Ovary (tissue), 10 donors: ENCODE measurements at places on chromosomes 5 and 9.

- H3K27me3 ChIP-seq = no peaks in the 10 kb centered on the region
- peaks cover 2% of the 10 kb centered on the region for H3K4me1 ChIP-seq
- H3K4me3 ChIP-seq = no peak overlapping the region
- no peak overlapping the region for H3K27ac ChIP-seq
- H3K36me3 ChIP-seq = no peaks in the 10 kb centered on the region
Measured at GRCh38 chr9:135847833-135848232, 59.5 kb downstream of the CAMSAP1 start.

- no peaks in the 10 kb centered on the region for H3K27me3 ChIP-seq
- DNase-seq = no peak
- no peak overlapping the region for H3K4me3 ChIP-seq
- no peaks in the 10 kb centered on the region for H3K4me1 ChIP-seq
- H3K27ac ChIP-seq = no peak overlapping the region
Measured at GRCh38 chr5:171749365-171749764, 36.3 kb upstream of the SMIM23 start.

GRCh38 chr5:93281980-93282772 lies 298.8 kb downstream of the NR2F1-AS1 start:
- no peak overlapping the region for H3K4me3 ChIP-seq
- H3K36me3 ChIP-seq = no peaks in the 10 kb centered on the region
- no peaks in the 10 kb centered on the region for H3K27me3 ChIP-seq

GRCh38 chr5:134577022-134577795 lies 51.7 kb downstream of the JADE2 start:
- no peaks in the 10 kb centered on the region for H3K4me1 ChIP-seq
- H3K27ac ChIP-seq = no peak overlapping the region
- H3K4me3 ChIP-seq = no peak overlapping the region
- DNase-seq = peak; percentile 33

DNA sequence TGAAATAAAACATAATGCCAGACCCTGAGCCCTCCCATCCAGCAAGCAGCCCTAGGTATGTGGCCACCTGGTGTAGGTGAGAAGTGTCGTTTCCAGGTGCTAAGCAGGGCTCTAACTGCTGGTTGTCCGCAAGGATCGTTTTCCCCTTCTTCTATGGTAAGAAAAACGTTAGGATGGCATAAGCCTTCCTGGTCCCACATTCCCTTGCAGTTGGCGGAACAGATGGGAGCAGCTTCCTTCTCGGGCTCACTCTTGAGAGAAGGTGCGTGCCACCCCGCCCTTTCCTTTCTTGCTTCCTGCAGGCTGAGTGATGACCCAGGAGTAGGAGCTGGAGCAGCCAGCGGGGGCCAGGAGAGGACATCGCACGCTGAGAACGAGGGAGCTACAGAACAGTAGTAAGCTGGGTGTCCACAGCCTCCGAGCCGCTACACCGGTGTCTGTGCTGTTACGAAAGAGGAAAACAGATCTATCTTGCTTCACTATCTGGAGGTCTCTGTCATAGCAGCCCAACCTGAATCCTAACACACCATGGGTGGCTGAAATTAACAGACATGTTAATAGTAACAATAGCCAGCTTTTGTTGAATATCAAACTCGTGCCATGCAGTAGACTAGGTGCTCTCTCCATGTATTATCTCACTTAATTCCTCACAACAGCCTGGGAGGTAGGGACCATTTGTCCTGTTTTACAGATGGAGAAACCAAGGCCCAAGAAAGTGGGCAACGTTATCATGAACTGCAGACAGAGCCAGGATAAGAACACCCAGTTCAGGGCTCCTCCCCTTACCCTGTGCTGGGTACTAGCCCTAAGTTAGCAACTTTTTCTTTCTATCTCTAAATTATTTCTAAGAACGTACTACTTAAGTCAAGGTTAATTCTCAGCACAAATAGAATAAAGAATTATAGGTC lies 139.8 kb downstream of the COL23A1 start:
- no peaks in the 10 kb centered on the region for H3K27me3 ChIP-seq
- no peaks in the 10 kb centered on the region for H3K36me3 ChIP-seq
- H3K4me1 ChIP-seq = no peaks in the 10 kb centered on the region
- no peak for DNase-seq
- H3K27ac ChIP-seq = no peak overlapping the region
- H3K4me3 ChIP-seq = no peak overlapping the region

GRCh38 chr5:143108498-143109128 lies 294.9 kb downstream of the NR3C1 start:
- no peaks in the 10 kb centered on the region for H3K4me1 ChIP-seq
- H3K4me3 ChIP-seq = no peak overlapping the region
- H3K36me3 ChIP-seq = no peaks in the 10 kb centered on the region
- no peak for DNase-seq
- H3K27me3 ChIP-seq = no peaks in the 10 kb centered on the region
